ENCODE measurements at places on chromosomes 13 and 19.

DNA sequence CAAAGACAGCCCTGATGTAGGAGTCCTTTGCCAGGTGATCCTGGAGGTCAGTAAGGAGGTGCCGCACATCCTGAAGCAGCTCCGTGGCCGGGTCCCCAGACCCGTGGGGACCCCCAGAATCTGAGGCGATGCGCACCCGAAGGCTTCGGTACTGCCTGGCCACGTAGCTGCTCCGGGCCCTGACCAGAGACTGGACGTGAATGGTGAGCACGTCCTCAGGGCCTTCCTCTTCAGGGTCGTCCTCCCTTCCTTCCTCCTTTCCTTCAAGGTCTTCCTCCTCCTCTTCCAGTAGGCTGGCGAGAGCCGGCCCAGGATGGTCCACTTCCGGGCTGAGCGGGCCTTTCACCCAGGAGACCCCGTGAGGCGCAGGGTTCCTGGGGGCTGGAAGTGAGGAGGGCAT, 7.5 kb downstream of the RINL start:
- no peak for DNase-seq

DNA sequence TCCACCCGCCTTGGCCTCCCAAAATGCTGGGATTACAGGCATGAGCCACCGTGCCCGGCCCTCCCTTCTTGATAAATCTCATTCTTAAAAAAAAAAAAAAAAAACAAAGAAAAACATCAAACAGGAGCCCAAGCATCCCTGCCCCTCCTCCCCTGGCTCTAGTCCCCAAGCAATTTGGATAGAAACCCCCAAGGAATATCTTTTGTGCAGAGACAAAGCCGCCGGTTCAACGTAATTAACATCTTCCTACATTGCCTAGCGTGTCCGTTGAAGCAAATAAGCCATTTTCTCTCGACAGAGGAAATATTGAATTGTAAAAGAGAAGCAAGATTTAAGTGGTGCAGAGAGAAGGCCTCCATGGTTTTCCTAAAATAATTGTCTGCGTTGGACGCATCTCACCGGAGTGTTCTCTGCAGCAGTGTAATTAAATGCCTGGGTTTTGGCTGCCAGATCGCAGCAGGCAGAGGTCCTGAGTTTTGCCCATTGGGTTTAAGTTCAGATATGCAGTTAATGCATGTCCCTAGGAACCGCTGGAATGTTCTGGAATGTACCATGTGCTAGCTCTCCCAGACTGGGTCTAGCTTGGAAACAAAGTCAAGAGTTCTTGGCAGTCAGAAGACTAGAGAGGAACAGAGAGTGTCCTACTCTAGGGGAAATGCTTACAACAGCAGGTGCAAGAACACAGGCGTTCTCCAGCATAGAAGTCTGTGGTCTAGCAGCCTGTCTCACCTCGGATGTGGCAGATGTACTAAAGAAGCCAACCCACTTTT, 30.8 kb downstream of the PIN1 start:
- DNase-seq: peak; percentile 8

GRCh38 chr19:48683349-48683748, 10.5 kb upstream of the NTN5 start:
- DNase-seq: no peak

GRCh38 chr19:16847430-16847829, 18.2 kb downstream of the SIN3B start:
- DNase-seq: peak; percentile 79

- DNase-seq: peak; percentile 95
Observed at GRCh38 chr13:28718543-28719226, at the start of gene SLC46A3. Gene SLC46A3 (minus strand): TSS chr13:28718970. CDS start chr13:28717998, 972 bp downstream.

DNA sequence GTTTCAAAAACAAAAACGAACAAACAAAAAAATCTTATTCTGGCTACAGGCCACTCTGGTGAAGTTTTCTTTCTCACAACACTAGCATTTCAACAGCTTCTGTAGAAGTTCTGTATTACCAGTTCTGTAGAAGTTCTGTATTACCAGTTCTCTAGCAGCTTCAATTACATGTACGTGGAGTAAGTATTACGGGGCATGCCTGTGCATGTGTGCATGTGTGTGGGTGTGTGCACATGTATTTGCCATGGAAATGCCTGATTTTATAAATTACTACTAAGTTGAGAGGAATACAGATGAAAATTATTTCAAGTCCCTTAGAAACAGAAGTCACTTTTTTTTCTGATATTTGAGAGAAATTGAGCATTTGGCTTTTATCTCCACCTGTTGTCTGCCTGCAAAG, 414.2 kb downstream of the FOXO1 start:
- no peak for DNase-seq

DNA sequence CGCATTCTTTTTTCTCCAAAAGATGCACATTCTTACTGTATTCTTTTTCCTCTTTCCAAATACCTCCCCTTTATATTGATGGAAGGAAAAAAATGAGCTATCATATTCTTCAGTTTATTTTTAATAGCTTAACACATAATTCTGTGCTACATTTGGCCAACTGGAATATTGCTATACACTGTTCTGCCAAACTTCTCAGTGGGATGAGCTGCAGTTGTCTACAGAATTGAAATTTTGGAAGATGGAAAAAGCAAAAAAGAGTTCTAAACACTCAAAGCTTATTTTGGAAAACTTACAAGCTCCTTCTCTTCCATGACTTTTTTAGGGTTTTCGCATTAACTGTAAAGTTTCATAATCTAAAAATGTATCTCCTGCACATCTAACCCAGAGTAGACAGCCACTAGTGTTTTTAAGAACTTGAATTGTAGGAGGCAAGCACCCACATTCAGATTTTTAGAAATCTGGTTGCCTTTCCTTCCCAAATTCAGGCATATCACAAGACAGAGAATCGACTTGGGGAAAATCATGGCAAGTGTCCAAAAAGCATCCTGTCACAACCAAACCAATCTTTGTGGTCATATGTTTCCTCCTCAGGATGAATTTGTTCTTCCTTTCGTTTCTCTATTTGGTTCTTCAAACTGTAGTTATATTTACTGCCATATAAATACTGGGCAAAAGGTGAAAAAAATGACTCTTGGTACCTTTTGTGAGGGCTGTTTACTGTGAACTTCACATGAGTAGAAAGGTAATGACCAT, 111.4 kb upstream of the FRY start:
- peak; percentile 82 for DNase-seq

- no peak for DNase-seq
Observed at GRCh38 chr19:4304538-4305256, at the start of gene FSD1. Gene FSD1 (plus strand): TSS chr19:4304598. CDS start chr19:4304747, 149 bp downstream.

- DNase-seq: no peak
Observed at GRCh38 chr19:51317968-51318367, 6.5 kb downstream of the IGLON5 start.

DNA sequence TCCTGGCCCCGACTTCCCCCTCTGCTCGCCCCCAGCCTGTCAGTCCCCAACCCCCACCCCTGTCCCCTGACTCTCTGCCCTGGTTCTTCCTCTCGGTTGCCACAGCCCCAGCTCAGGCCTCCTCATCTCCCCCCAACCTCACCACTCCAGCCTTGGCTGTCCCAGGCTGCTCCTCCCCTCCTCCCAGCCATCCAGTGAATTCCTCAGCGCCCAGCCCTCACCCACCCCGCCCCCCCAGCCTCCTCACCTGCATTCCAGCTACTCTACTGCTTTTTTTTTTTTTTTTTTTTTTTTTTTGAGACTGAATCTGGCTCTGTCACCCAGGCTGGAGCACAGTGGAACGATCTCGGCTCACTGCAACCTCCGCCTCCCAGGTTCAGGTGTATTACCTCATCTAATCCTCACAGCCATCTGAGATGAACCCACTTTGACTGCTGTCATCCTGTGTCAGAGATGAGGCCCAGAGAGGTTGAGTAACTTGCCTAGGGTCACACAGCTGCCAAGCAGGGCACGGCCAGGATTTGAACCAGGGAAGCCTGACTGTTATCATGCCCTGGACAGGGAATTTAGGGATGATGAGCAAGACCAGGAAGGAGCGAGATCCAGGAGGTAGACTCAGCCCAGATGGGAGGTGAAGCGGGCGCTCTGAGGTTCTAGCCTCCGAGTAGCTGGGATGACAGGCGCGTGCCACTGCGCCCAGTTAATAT, 2.6 kb downstream of the SULT2B1 start:
- DNase-seq: no peak

- no peak for DNase-seq
Observed at GRCh38 chr13:53138376-53139036, 109.9 kb downstream of the OLFM4 start.

DNA sequence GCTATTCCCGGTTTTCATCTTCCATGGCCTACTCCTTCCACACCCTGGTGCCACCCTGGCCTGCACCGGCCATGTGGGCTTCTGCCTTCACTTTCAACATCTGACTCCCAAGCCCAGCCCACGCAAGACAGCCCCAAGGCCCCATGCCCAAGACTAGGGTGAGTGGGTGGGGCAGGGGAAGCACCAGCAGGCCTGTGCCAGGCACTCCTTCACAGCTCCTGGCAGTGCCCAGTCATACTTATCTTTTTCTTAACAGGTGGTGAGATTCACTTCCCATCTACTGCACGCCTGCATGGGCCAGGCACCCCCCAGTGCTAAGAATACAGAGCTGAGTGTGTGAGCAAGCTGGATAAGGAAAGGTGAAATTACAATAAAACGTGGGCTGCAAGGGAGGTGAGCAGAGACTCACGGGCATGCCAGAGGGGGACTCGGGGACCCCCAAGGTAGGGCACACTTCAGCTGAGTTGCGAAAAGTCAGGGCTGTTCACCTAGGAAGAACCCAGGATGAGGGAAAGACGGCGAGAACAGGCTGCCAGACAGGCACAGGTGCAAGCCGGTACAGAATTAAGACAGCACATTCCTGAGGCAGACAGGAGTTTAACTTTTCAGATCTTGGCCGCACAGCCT, 55.7 kb downstream of the COL4A1 start:
- DNase-seq: no peak

DNA sequence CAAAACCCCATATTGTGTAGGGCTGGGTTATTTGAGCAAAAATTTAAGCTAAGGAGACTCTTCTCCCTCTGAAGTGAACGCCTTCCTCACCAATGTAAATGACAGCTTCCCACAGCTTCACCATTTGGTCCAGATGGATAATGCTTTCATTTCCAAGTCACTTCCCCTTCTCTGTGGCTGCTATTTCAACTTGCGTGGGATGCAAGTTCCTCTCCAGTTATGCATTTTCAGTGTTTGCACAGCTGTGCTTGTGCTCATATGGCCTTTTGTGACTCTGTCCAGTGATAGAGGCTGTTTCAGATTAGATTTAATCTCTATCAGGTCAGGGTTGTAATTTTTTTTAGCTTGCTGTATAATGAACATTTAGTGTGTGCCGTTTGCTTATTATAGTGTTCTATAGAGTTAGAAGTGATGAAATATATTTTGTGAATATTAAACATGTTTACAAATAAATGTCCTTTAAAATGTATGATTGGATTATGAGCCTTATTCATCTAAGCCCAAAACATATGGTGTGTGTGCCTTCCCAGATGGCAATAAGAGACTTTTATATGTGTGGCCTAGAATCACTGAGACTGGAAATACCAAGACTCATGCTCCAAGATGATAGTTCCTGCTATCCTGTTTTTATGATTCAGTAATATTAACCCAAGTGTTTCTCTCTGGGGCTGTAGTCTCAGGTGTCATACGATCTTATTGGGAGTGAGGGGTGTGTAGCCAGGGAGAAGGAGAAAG, 86.6 kb downstream of the TNFRSF19 start:
- DNase-seq: peak; percentile 88

- DNase-seq: no peak
Observed at GRCh38 chr13:48159826-48160225, 64.9 kb upstream of the MED4 start.
